Activated CD4-positive, alpha-beta T cell treated with anti-CD3 and anti-CD28 coated beads, Interleukin-2, amount 10 ng/mL, durations not matched to agents 7 days and 5 days (primary cell): ENCODE measurements at places on chromosomes 7 and 10.

GRCh38 chr10:114801411-114801813 is 20.2 kb upstream of the FHIP2A start:
- peak overlapping the region; percentile 96 for H3K27ac ChIP-seq
- peaks cover 29% of the 10 kb centered on the region for H3K36me3 ChIP-seq
- peak; percentile 59 for DNase-seq
- peaks cover 6% of the 10 kb centered on the region for H3K27me3 ChIP-seq
- H3K4me1 ChIP-seq: peaks cover 45% of the 10 kb centered on the region

DNA sequence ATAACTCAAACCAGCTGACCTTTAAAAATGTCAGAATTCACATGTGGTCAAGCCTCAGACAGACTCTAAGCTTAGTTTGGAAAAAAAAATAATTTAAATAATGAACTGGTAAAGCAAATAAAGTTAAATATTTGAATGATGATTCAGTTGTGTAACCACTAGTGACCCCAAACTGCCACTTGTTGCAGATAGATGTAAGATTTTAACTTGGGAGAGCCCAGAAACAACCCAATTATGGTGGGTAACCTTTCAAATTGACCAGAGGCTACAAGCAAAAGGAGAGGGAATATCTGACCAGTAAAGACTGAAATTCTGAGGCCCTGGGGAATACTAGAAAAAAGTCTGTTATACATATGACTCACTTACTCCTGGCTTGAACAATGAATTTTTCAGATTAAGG is 268.1 kb downstream of the HPSE2 start:
- no peak overlapping the region for H3K4me3 ChIP-seq
- no peaks in the 10 kb centered on the region for H3K27me3 ChIP-seq
- H3K4me1 ChIP-seq: no peaks in the 10 kb centered on the region
- H3K36me3 ChIP-seq: no peaks in the 10 kb centered on the region
- no peak overlapping the region for H3K27ac ChIP-seq
- no peak for DNase-seq

- no peaks in the 10 kb centered on the region for H3K4me1 ChIP-seq
- no peak for DNase-seq
- H3K27me3 ChIP-seq: no peaks in the 10 kb centered on the region
- no peak overlapping the region for H3K4me3 ChIP-seq
Observed at GRCh38 chr7:46814516-46815250, 767.2 kb downstream of the TNS3 start.

DNA sequence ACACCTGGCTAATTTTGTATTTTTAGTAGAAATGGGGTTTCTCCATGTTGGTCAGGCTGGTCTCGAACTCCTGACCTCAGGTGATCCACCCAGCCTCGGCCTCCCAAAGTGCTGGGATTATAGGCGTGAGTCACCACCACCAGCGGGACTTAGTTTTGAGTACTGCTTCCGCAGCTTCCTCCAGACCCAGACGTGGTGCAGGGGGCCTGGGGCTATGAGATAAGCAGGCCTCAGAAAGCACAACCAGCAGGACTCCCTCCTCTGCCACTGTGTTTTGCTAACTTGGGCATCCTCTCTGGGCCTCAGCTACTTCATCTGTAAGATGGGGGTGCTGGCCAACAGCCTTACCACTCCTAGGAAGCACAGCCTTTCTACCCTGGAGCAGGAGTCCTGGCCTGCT is 37.8 kb downstream of the GOLGA7B start:
- H3K4me3 ChIP-seq: no peak overlapping the region
- no peak overlapping the region for H3K27ac ChIP-seq
- no peaks in the 10 kb centered on the region for H3K36me3 ChIP-seq

GRCh38 chr10:1881636-1882035 is 144.3 kb upstream of the ADARB2 start:
- H3K4me3 ChIP-seq: no peak overlapping the region
- H3K27me3 ChIP-seq: no peaks in the 10 kb centered on the region
- H3K27ac ChIP-seq: peak overlapping the region; percentile 44
- H3K36me3 ChIP-seq: no peaks in the 10 kb centered on the region

DNA sequence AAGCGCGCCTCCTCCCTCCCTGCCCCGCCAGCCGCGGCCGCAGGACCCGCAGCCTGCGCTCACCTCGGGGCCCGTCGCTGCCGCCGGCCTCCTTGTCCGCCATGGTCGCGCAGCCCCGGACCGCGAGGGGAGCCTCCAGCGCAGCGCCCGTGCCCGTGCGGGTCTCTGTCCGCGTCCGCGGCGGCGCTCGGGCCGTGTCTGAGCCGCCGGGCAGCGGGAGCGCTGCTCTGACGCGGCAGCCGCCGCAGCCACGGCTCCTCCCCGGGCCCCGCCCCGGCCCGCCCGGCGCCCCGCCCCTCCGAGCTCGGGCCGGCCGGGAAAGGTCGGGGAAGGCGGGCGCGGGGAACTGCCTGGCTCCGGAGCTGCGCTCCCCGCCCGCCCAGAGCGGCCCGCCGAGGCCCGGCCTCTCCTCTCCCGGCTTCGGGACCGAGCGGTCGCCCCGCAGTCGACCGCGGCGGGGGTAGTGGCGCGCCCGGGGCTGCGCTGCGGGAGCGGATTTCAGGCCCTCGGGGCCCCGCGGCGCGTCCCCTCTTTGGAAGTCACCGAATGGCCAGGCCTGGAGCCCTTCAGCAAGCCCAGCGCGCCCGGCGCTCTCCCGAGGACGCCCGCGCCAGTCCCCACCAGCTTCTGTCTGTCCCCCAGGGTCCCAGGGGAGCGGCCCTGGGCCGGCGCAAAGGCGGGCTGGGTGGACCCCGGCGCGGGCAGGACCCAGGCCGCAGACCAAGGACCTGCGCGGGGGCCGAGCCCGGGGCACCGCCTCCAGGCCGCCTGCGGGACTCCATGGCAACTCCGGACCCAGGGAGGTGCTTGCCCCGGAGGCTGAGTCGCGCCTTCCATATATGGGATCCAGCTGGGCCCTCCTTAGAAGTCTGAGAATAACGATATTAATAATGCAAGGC is at the start of gene HSPA12A:
TSS of gene HSPA12A (minus strand) at position 200 of the 899 bp plus-strand sequence. CDS start at position 103, 97 bp downstream.
- no peaks in the 10 kb centered on the region for H3K36me3 ChIP-seq
- H3K27ac ChIP-seq: no peak within 1 kb of the TSS
- peaks cover 3% of the 10 kb centered on the region for H3K4me1 ChIP-seq
- peaks cover 64% of the 10 kb centered on the region for H3K27me3 ChIP-seq

DNA sequence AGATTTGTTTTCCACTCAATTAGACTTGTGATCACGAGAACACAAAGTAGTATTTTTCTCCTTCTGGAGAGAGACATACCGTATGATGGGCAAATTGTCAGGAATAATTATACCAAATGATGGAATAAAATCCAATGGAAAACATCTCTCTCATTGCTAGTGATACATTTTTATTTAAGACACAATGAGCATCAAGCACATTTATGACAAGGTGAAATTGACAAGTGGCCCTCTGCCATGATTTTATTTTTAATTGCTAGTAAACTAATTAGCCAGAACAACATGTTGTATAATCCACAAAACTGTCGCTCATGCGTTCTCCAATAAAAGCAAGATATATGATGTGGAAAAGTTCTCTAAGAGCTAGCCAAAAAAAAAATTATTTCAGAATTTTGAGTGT is 620.8 kb downstream of the AUTS2 start:
- peaks cover 2% of the 10 kb centered on the region for H3K4me1 ChIP-seq
- H3K36me3 ChIP-seq: no peaks in the 10 kb centered on the region
- H3K27me3 ChIP-seq: no peaks in the 10 kb centered on the region
- DNase-seq: no peak
- no peak overlapping the region for H3K27ac ChIP-seq

DNA sequence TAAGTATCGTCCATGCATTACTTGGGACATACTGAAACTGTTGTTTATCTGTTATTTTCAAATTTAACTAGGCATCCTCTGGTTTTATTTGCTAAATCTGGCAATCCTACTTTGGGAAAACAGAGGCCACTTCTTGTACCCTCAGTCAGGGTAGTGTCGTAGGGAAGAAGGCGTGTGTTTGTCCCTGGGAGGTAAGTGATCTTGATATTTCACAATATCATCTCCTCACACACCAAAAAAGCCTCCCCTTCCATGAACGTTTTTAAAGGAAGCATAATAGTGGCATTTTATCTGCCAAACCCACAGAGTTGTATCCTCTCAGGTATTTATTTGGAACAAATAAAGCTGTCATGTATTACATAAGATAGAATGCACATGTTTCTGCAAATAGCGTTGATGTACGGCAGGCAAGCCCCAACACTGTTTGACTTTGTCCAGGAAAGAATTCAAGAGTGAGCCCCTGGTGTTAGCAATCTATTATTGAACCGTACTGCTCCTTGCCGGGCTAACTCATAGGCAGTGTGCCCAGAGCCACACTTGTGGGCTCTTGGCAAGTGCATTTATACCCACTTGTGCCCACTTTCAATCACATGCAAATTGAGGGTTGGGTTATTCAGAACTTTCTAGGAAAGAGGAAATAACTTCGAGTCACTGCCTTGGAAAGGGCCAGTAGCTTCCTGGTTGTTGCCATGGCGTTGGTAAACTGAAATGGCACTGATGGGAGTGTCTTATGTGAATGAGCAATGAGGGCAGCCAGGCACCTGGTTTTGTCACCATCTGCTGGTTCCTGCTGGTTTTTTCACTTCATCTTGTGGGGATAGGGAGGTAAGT is 266.0 kb downstream of the USP6NL start:
- no peak overlapping the region for H3K4me3 ChIP-seq
- peak; percentile 13 for DNase-seq
- H3K27me3 ChIP-seq: no peaks in the 10 kb centered on the region

- H3K4me3 ChIP-seq: no peak overlapping the region
- no peak for DNase-seq
- H3K36me3 ChIP-seq: no peaks in the 10 kb centered on the region
- H3K27me3 ChIP-seq: peaks cover 21% of the 10 kb centered on the region
Observed at GRCh38 chr7:157699357-157700013, 362.7 kb downstream of the DNAJB6 start.
